ENCODE measurements at places on chromosomes 5 and 9.

DNA sequence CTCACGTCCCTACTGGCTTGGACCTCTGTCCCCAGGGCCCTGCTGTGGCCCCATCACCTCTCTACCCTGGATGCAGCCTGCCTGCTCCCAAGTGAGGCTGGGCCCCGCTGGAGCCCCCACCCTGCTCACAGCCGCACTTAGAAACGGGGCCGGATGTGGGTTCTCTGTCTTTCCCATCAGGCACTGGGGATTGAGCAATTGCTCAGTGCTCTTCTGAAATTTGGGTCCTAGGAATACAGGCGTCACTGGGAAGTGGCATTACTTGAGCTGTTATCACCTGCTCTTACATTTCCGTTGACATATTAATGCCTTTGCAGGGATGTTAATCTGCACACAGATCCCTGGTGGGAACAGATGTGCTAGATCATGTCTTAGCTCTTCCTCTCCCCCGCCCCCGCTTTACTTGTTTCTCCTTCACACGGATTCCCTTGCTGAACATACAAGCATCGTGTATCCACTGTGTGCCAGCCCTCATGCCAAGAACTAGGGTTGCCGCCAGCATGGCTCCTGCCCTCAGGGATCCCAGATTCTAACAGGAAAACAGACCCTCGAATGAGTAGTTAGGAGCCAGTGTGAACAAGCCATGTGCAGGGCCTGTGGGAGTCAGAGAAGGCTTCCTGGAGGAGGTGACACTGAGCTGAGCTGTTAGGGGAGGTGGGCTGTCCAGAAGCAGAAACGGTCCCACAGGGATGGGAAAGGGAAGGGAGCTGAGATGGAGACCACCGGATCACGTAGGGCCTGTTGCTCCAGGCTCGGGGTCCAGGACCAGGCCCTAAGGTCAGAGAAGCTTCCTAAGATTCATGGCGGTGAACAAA lies 65.1 kb downstream of the NEK6 start:
- no peak for DNase-seq

- no peak for DNase-seq
Measured at GRCh38 chr5:124342986-124343385, 403.5 kb downstream of the ZNF608 start.

DNA sequence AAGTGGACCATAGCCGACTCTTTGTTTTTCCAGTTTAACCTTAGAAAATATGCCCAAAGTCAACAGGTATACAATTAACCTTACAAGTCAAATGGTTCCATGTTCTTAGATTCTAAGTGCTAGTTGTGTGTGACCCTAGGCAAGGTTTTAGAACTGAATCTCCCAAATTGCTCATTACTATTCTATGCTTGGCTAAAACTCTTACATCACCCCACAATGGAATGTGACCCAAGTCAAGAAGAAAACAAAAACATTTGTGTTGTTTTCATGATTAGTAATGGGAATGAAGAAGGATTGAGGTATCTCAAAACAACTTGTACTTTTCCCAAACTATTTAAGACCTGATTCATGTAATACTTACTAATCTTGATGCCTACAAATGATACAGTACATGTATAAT lies 159.2 kb downstream of the ARRDC3 start:
- DNase-seq, result no peak

- no peak for DNase-seq
Measured at GRCh38 chr9:70480405-70480980, 66.0 kb upstream of the KLF9 start.

DNA sequence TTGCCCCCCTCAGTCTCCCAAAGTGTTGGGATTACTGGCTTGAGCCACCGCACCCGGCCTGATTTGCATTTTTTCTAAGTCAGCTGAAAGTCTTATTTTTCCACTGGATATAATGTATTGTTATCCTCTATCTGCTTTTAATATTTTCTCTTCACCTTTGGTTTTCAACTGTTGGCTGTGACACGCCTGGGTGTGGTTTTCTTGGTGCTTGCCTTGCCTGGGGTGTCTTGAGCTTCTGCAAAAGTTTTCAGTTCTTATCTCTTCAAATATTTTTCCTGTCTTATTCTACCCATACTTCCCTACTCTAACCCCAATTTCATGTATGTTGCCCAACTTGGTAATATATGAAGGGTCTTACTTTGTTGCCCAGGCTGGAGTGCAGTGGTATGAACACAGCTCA lies 4.3 kb upstream of the MXD3 start:
- no peak for DNase-seq

DNA sequence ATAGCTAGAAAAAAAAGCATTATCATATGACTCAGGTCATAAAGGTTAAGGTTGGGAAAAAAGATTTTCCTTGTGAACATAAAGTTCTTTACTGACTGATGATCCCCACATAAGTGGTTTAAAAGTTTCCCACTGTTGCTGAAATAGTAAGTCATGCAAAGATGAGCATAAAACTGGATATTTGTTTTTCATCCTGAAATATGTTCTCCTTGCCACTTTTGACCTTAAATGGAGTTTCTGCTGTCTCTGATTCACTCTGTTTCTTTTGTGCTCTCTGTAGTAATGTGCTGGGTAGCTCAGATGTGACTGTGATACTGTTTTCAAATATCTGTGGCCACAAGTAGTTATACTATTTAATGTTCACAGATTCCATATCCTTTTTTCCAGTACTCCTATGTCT lies 162.5 kb upstream of the GAS1 start:
- DNase-seq, result no peak

DNA sequence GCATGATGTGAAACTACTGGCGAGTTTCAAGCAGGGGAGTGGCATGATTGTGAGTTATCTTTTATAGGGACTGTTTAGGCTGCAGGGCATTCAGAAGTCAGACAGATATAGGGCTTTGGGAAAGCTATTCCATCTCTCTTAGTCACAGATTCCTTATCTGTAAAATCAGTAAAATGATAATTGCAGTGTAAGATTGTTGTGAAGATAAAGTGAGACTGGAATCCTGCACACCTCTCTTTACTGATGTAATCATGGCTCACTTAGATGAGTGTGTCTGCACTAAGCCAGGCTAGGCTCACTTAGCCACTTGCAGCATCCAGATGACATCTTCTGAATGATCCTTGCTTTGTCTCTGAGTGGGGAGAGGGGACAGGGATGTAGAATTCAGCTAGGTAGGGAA lies 81.8 kb upstream of the MAMDC2 start:
- DNase-seq, result no peak

- DNase-seq, result no peak
Measured at GRCh38 chr5:119453040-119453373, 710 bp downstream of the HSD17B4 start.

GRCh38 chr9:90033028-90033650 lies 428.3 kb downstream of the GADD45G start:
- no peak for DNase-seq

DNA sequence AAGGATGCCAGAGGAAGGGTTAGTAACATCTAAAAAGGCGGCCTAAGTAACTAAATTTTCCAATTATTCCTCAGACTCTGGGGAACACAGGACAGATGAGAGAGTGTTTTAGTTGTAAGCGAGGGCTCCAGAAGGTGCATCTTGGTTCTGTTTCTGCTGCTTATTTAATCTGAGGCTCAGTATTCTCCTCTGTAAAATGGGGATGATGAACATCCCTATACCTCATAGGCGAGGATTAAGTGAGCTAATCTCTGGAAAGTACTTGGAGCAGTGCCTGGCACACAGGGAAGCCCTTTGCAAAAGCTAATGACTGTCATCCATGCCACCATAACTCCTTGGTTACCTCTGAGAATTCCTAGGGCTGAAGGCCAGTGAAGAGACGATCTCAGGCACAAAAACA lies 59.0 kb downstream of the SHB start:
- DNase-seq, result no peak

- DNase-seq, result no peak
Measured at GRCh38 chr5:95895771-95896170, 65.9 kb downstream of the ELL2 start.

GRCh38 chr5:139406963-139407362 lies 3.1 kb upstream of the SPATA24 start:
- DNase-seq, result no peak

- no peak for DNase-seq
Measured at GRCh38 chr5:138832218-138832617, 42.9 kb downstream of the LRRTM2 start.

GRCh38 chr9:134320126-134320867 lies 6.0 kb upstream of the RXRA start:
- no peak for DNase-seq

DNA sequence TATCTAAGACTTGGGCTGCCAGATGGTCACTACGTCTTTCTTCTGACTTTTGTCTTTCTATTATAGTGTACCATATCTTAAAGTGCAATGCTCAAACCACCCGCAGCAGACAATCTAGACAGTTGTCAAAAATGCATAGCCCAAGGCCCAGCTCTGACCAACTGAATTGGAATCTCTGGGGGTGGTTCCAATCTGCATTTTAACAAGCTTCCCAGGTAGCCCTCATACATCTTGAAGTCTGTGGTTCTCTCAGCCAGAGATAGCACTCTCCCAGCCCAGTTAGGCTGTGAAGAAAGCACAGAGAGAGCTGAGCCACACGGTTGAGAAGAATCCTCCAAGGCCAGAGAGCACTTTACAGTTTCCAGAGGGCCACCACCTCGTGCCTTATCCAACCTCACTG lies 128.2 kb upstream of the HAND1 start:
- no peak for DNase-seq

GRCh38 chr5:122358372-122358979 lies 46.4 kb downstream of the SNCAIP start:
- no peak for DNase-seq

- no peak for DNase-seq
Measured at GRCh38 chr9:133711428-133712220, 26.5 kb downstream of the SARDH start.

DNA sequence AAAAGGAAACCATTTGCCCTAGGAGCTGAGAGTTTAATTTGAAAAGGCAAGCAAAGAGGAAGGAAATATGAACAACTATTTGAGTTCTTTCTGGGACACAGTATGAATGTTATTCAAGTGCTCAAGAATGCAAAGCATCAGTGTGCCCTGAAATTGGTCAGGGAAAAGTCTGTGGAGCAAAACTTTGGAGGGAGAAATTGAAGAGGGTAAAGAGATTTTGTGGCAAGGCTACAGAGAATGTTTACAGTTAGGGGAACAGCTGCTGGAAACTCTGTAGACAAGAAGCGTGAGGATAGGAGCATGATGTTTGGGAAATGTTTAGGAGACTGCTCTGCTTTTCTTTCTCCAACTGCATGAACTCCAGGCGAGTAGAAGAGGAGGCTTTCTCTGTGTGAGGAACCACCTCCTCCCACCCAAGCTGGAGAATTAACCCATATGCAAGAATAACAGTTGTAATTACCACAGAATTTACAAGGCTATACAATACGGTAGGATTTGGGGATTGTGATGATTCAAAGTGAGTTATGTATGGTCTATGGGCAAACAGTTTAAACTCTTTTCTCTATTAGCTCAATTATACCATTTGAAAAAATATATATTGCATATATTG lies 75.4 kb upstream of the IL7R start:
- no peak for DNase-seq

GRCh38 chr5:8550921-8551320 lies 682.0 kb downstream of the MTRR start:
- no peak for DNase-seq

GRCh38 chr5:154900066-154900465 lies 37.9 kb downstream of the GEMIN5 start:
- no peak for DNase-seq

DNA sequence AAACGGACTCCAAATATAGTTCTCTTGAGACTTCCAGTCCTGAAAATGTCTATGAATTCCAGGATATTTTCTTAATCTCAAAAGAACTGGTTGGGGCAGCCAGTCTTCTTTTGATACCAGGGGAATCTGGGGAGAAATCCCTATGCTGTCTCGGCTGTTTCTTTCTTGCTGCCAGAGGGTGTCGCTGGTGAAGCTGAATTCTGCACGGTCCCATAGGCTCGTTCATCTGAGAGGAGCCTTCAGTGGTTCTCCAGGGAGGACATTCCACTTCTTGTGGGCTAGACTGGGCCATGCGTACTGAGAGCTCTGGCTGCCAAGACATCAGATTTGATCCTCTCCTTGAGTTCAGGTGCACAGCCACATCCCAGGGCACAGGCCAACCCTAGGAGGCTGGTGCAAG lies 155.0 kb upstream of the CLINT1 start:
- no peak for DNase-seq

DNA sequence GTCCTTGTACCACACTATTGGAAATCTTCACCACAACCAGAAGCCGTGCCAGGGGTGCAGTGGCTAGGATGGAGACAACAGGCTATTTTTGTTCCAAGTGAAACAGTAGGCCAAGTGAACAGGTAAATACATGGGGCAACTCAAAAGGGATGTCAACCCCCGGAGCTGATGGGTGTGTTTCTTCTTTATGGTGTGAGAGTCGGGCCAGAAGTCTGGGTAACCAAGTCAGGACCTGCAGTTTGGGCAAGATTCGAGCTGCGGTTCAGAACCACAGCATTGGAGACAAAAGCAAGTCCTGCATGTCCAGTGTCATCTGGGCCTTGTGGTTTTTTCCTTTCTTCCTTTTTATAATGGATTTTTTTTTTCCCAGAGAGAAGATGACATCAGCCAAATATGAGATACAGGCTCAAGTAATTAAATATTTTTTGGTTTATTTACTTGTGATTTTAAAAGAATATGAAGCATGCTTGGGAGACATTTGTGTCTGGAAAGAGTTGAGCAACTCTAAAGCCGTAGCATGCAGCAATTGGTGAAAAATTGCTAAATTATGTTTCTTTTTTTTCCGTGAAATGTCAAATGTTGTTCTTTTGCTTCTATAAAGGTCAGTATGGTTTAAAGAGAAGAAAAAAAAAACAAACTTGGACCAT lies 261.6 kb downstream of the ARRDC3 start:
- no peak for DNase-seq

DNA sequence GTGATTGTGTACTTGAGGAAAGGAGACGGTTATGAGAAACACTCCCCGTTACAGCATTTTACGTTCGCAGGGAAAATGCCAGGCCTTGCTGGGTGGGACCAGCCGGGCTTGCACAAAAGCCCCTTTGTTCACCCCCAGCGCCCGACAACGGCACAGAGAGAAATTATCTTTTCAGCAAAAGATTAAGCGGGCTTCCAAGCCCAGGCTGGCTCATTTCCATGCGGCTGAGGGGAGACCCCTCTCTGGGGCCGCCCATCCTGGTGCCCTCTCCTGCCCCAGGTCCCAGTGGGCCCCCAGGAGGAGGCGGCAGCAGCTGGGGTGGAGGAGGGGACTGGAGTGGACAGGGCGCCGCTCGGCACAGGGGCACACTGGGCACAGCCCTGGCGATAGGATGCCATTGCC lies 50.8 kb upstream of the NOTCH1 start:
- DNase-seq, result no peak

DNA sequence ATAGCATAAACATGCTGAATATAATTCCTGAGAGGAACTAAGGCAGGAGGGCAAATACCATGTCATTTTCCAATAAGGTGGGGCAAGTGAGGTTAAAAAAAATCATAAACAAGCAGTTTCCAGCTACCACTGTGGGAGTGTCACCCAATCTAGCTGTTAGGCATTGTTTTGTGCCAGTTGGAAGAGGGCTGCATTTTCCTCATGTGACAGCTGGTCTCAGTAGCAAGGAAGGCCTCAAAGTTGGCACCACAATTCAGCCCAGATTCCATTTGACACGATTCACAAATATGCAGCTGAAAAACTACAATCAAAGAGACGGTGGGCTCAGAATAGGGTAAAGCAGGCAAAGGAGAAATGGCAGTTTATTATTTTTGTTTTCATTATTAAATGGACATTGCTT lies 636.1 kb downstream of the KIF4B start:
- DNase-seq, result no peak

GRCh38 chr9:97480174-97480573 lies 21.3 kb upstream of the TMOD1 start:
- no peak for DNase-seq

- DNase-seq, result no peak
Measured at GRCh38 chr5:111948092-111948841, 191.3 kb upstream of the NREP start.

Data from activated naive CD4-positive, alpha-beta T cell (primary cell).